Germinal center (tissue), 1 donor: ENCODE measurements at places on chromosomes 4 and X.

DNA sequence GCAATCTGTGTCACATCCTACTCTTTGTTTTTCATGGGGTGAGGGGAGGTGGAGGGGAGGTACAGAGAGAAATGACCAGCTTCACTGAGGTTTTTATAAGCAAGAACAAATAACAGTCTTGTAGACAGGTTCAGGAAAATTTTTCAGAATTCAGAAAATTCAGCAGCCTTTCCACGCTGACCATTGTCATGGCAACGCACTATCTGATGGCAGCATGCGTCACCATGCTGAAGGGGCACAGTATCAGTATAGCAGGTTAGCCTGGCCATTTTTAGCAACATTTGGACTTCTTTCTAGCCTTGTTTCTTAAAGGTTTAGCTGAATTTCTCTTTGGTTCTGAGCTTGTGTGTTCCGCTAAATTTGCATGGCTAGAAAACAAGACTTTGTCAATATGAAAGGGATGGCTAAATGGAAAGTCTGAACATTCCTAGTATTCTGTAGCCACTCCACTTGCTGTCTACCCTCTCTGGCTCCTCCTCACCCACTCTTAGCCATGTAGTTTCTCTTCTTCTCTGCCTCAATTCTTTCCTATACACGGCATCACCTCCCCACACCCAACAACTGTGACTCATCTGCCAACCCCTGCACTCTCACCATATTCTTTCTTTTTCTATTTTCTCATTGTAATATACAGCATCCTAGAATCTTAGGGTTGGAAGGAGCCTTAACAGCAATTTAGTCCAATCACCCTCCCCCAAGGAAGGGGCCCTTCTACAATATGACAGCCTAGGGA lies 42.7 kb upstream of the CITED1 start:
- DNase-seq, result no peak

DNA sequence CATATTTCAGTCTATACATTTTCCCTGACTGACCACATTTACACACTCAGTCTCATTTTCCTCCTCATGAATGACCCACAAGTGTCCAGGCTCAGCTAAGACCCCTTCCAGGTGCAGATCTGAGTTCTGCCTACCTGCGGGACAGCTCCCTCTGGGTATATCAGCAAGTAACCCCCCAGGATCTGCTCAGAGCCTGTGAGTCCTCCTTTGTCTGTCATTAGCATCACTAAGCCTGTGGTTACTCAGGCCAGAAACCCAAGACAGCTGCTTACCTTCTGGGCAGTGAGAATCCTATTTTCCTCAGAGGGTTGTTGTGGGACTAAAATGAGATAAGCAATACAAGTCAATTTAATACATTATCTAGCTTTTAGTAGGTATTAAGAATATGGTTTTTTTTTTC lies 487.6 kb upstream of the BOD1L1 start:
- no peak for DNase-seq

DNA sequence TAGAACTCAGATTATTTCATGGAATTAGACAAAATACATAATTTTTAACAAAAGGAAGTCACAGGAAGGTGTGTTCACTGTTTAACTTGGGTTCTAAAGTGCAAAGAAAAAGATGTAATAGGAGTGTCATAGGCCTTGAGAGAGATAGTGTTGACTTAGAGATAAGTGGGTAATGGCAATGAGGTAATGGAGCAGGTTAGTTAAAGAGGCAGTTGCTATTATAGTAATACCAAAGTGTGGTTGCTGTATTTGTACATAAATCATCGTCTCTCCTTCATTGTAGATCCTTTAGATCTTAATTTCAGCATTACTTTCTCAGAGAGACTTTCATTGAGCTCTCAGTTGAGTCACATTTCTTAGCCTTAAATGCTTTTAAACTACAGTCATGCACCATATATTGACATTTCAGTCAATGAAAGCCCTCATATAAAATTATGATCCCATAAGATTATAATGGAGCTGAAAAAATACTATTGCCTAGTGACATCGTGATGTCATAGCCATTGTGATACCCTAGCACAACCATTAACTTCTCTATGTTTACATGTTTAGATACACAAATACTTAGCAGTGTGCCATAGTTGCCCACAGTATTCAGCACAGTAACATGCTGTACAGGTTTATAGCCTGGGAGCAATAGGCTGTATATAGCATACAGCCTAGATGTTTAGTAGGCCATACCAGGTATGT lies 245.4 kb downstream of the ADGRL3 start:
- DNase-seq, result no peak

DNA sequence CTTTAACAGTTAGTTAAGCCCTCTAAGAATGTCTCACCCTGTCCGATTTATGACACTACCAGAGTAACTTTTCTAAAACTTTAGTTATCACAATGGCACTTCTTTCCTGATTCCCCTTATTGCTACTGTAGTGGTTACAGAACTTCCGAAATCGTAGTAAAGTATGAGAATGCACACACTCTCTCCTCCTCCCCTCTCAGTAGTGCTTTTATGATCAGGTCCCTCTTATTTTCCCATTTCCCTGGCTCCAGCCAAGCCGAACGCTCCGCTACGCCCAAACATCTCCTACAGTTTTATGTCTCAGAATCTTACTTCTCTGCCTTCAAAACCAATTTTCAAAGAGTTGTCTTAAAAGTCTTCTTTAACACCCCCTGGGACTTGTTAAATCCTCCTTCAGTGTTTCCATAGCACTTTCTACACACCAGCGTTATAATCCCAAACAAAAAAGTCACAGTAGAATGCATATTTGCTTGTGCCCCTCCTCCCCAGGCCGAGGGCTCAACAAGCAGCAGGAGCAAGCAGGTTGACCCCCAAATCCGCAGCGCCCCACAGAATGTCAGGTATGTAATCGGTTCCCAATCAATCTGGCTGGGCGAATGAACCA lies 671 bp downstream of the HPF1 start:
- DNase-seq, result peak; percentile 5

- no peak for DNase-seq
These were observed 80.0 kb upstream of the CLCN4 start for GRCh38 chrX:10076765-10077164.

DNA sequence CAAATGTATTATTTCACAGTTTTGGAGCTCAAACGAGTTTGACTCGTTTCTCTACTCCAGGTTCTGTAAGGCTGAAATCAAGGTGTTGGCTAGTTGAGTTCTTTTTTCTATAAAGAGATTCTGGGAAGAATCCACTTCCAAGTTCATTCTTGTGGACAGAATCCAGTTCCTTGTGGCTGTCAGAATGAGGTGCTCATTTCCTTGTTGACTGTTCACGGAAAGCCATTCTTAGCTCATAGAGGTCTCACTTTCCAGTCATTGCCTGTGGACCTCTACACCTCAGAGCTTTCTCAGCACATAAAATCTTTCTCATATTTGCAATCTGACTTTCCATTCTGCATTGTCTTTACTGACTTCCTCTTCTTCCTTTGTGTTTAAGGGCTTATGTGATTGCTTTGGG lies 62.9 kb downstream of the SYTL5 start:
- DNase-seq, result no peak

- DNase-seq, result no peak
These were observed 24.9 kb downstream of the AR start for GRCh38 chrX:67568769-67569168.

DNA sequence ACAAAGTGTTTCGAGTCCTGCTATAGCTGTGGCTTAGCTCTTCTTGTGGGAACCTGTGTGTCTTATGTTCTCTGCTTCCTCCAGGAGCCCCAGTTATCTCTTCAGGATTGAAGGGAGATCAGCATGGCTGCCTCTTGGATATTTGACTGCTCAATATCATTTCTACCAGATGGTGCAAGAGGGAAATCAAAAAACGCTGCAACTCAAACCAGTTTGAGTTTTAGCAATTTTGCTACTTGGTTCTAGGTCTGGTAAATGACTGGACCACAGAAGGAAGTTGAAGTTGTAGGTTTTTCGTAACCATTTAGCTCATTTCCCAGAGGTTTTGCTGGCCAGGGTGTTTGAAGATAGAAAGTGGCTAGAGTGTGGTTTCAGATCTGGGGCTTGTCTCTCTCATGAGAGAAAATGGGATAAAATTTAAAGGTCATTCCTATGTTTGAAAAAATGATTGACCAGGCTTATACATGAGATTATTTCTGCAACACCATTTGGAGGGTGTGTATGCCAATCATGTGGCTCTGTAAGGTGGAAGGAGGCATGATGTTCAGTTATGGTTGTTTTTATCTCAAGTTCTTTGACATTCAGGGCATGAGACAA lies 210.4 kb downstream of the SPRY1 start:
- no peak for DNase-seq

- no peak for DNase-seq
These were observed 32.9 kb downstream of the KIF4A start for GRCh38 chrX:70322784-70323183.

DNA sequence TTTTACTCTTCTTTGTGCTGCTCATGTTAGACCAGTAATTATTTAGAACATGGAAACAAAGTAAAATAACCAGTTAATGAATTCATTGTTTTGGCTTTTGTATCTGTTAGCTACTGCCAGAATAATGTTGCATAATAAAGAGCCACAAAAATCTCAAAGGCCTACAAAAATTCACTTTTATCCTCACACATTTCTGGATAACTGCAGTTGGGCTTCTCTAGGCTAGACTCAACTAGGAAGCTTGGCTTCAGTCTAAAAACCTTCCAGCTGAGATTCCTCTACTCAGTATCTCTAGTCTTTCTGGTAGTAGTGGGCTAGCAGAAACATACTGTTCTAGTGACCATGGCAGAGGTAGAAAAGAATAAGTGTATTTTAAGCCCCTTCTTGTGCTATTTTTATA lies 73.0 kb downstream of the FAT4 start:
- DNase-seq, result no peak

DNA sequence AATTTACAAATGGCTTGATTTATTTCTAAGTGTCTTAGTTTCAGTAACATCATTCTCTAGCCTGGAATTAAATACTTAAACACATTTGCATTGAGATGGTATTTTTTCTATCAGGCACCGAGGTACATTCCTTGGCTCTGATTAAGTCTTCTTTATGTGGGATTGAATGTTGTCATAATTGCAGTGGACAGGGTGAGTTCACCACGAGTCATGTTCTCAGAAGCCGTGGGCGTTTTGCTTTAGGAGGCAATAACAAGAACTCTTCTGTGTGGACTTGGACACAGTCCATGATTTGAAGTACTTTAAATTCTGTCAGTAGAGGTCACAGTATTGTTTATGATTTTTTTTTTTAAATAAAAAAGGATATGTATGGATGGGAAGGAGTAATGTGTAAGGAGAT lies 57.1 kb upstream of the EFHC2 start:
- DNase-seq, result no peak

DNA sequence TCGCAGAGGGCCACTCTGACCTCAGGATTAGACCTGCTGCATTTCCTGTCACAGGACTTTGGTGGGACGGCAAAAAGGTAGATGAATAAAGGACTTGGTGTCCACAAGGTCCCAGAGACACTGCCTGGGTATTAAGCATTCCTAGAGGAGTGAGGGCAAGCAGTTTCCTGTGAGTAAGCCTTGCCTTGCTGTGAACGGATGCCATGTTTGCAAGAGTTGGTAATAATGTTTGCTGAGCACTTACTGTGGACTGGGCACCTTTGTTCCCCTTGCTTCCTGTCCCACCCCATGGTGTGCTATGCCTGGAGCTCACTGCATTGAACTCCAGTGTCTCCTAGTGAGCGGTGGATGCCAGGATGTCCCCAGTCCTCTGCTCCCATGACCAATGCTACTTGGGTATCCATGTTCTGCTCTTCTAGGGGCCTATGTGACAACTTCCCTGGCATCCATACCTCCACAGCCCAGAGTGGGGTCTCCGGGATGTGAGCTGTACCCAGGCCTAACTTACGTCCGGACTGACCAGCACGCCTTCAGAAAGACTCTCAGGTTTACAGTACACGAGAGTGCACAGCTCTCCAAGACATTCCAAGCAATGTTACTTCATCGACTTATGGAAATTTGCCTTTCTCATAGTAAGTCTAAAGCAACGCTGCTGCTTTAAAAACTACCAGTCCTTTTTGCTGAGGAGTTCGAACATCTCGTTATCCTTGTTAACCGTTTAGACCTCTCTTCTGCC lies 95.5 kb upstream of the MSX1 start:
- no peak for DNase-seq

- no peak for DNase-seq
These were observed 55.5 kb downstream of the PJA1 start for GRCh38 chrX:69109706-69110105.

DNA sequence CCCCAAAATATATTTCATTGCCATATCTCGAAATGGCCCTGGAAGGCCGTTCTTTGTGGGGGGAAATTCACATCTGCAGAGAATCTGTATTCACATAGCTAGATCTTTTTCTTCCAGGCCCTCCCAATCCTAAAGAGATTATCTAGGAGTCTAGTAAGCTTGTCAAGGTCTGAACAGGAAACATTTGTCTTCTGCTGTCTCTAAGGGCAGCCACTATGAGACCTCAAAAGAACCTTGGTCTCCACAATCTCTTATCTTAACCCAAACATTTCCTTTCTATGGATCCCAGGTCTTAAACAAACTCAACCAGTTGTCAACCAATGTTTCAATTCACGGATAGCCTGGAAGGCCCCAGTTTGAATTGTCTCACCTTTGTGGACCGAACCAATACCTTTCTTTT lies 45.0 kb downstream of the CRLF2 start:
- DNase-seq, result no peak

GRCh38 chrX:50108264-50108663 lies 92.5 kb downstream of the AKAP4 start:
- no peak for DNase-seq

DNA sequence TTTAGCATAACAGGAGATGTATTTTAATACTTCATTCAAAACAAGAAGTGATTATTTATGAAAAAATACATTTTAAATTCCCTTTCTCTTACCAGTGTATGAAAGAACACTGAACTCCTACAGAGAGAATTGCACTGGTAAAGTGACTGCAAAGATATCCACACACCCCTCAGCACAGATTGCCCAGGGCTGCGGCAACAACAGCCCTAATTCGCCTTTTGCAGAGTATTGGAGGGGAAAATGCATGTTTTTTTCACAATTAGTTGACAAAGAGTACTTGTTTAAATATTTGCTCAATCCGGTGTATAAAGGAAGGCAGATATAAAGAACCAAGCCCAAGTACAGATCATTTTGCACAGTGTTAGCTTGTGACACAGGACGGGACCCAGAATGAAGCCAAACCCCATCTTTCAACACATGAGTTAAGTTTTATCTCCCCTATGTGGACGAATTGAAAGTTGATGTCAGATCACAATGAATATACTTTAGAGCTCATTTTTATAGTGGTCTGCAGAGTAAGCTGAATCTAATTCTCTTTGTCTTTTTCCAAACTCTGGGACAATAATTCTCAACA lies 551.4 kb upstream of the IGFBP7 start:
- no peak for DNase-seq

GRCh38 chrX:50003467-50003866 lies 81.1 kb downstream of the CLCN5 start:
- no peak for DNase-seq

DNA sequence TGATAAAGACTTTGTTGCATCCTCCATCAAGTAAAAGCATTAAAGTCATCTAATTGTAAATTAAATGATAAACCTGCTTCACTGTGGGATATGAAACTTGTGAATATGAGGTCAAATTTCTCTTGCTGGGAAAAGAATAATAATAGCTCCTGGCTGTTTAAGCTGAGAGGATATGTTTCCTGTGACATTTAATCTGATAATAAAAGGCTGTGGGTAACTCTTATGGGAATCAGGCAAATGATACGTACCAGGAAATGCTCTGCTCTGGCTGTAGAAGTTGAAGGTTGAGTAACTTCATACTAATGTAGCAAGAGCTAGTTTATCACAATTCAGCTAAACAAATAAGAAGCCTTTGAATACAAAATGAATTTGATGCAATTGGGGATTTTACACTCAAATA lies 574.6 kb downstream of the RAPGEF2 start:
- DNase-seq, result no peak

GRCh38 chr4:154854362-154854761 lies 73.3 kb downstream of the RBM46 start:
- DNase-seq, result no peak

- no peak for DNase-seq
These were observed 8.2 kb upstream of the IQCM start for GRCh38 chr4:149823769-149824221.
